Choroid plexus epithelial cell (primary cell): ENCODE measurements at places on chromosomes 2 and 18.

GRCh38 chr2:120108749-120109148 lies 95.9 kb downstream of the EPB41L5 start:
- peak; percentile 43 for DNase-seq

- peak; percentile 39 for DNase-seq
Measured at GRCh38 chr2:235857598-235857997, 310.6 kb downstream of the GBX2 start.

DNA sequence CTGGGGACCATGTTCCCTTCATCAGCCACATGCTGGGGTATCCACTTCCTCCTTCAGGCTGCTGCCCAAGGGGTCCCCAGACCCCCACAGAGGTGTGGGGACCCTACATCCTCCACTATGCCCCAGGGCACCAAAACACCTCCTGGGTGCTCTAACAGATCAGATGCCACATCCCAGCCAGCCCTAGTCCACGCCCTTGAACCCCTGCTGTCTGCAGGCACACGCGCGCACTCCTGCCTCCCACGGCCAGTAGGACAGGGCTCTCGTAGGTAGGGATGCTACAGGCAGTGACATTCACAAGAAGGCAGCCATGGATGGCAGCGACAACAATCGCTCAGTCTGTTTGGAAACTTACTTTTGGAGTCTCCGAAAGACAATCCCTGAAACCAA lies 3.0 kb upstream of the GPC1 start:
- no peak for DNase-seq

GRCh38 chr2:76640905-76641304 lies 881.3 kb downstream of the LRRTM4 start:
- no peak for DNase-seq

DNA sequence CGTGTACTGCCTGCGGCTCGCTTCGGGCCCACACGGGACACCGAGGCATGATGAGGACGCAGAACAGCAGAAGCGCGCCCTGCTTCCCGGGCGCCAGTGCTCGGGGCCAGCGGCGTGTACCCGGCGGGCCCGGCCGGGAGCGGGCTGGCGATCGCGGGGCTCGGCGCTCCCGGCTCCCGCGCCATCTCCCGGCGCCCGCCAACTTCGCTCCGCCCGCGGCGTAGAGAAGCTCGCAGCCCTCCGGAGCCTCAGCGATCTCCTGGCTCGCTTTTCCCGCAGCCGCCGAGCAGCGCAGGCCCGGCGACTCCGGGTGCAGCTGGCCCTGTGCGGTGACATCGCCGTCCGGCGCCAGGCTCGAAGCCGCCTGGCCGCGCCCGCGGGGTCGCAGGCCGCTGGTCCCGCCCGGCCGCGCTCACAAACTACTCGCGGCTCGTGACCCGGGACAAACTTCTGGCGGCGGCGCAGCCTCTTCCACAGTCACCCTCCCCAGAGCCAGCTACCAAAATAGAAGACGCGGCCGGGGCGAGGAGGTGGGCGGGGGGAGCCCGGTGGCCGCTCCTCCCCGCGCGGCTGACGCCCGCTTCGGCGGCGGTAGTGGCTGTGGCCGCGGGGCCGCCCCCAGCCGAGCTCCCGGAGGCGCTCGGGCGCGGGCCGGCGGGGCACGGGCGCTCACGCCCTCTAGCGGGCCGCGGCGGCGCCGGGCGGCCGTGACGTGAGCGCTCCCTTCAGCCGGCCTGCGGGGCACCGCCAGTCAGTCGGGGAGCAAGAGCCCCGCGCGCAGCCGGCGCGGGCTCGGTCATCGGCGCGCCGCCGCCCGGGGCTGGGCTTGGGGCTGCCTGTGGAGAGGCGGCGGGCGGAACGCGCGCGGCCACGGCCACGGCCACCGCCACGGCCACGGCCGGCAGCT lies at the start of gene PTPRM:
TSS of gene PTPRM (plus strand) at position 750 of the 907 bp plus-strand sequence. CDS start 503 bp downstream, outside the sequence.
- DNase-seq, result peak; percentile 83

GRCh38 chr2:46695283-46695682 lies 215.9 kb downstream of the TMEM247 start:
- DNase-seq, result no peak

- no peak for DNase-seq
Measured at GRCh38 chr2:105237045-105237765, 4.3 kb upstream of the GPR45 start.

DNA sequence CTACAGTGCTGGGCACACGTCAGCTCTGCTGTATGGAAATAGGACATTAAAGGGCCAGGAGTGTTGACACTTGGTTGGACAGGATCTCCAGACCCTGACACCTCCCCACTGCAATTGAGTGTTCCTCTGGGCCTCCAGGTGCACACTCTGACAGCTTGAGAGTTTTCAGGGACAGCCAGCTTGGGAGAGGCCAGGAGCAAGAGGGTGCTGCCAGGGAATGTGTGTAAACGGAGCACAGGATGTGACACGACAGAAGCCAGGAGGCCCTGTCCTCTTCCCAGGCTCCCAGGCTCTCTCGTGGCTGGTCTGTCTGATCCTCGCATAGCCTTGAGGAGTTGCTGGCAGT lies 318.1 kb upstream of the HS6ST1 start:
- no peak for DNase-seq

- peak; percentile 72 for DNase-seq
Measured at GRCh38 chr2:9139491-9140443, 66.8 kb upstream of the ASAP2 start.

DNA sequence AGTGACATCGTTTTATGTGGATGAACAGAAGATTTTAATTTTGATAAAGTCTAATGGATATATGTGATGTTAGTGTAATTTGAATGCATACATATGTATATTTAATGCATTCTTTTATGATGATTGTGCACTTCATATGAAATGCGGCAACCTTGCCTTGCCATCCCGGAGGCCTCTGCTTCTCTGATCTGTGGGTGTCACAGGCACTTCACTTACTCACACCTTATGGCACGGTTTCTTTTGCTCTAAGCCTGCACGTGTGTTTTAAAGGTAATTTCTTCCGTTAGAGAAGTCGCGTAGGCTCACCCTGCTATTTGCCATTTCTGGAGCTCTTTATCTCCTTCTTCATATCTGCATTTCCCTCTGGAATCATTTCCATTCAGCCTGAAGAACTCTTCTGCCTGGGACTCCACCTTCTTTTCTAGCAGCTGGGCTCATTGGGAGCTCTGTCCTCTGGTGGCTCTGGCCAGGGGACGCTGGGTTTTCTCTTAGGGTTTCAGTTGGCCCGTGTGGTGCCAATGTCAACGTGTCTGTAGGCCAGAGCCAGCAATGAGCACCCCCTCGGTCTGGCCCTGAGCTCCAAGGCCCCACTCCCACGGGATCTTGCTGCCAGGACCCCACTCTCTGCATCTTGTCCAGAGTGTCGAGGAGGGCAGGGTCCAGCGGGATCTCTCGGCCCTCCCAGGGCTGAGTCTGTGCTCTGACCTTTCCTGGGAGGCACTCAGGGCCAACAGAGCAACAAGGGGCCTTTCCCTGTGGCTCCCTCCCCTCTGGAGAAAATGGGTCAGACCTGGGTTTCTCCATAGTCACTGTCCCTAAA lies 97.3 kb downstream of the RTP5 start:
- DNase-seq, result no peak

DNA sequence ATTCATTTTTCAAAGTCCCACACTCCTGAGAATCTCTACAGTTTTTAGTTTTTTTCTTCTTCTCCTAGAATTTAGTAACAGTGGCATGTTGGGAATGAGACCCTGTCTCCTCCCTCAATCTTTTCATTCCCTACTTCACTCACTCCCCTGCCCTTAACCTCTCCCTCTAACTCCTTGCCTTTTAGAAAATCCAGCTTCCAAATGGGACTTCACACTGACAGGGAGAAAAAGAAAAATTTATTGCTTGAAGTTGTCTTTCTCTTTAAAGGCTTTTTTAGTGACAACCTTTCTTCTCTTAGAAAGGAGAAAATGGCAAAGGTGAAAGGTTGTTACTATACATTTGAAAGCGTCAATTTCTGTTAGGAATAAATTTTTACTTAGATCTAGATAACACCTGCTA lies 359.2 kb downstream of the CDH7 start:
- no peak for DNase-seq

DNA sequence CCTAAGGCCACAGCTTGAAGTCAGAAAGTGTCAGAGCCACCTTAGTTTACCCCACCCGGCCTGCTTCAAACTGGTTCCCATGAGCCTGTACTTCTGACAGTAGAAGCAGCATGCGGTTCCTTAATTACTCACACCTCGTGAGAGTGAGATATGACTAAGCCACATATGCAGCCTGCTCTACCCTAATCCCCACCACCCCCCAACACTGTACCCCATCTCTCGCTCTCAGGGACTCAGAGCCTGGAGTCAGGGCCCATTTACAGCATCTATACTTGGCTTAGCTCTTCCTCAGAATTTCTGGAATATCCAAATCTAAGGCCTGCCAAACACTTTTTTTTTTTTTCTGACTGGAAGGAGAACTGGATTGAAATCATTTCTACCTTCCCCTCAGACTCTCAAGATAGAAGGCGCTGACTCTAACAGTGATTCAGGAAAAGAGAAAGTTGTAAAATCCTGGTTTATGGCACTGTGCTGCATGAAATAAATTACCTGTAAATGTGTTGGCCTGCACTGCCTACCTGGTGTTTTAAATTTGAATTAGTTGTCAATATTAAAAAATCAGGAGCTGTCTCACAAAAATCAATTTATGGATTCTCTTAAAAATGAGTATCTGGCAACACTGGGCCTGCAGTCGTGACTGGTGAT lies 360.0 kb downstream of the RND3 start:
- DNase-seq, result peak; percentile 35
